Gastroesophageal sphincter (tissue), 4 donors: ENCODE measurements at places on chromosomes 7 and 10.

DNA sequence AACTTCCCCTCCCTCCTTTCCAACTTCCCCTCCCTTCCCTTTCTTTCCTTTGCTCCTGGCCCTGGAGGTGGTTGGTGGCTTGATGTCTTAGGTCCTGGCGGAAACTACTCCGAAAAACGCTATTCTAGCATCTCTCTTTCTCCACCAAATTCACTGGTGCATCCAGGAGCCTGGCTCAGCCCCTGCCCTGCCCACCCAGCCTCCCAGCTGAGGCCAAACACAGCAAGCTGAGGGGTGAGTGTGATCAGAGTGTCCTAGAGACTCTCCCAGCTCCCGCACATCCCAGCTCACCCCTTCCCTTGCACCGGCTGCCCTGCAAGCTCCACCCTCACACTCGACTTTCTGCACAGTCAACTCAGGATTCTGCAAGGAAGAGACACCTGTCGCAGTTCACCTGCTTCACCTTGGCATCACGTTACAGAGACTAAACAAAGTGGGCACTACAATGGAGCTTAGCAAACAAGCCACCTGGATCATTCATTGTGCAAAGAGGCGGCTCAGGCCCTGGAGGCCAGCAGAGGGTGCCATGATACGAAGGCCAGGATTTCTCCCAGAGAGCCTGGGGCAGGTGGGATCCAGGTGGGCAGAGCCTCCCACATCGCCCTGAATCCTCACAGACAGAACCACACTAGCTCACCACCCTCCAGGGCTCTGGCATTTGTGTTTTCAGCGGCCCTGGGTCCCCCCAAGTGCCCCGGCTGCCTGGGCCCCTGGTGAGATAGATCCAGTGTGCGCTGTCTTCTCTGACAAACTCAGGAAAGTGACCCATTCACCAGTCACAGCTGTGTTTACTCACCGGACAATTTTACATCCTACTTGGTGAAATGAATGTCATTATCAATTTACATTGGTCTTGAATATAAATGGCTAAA is 169.6 kb downstream of the TCERG1L start:
- no peak for ATAC-seq

- no peak for ATAC-seq
These were observed 1249.1 kb downstream of the TYW1 start for GRCh38 chr7:68245688-68246087.

DNA sequence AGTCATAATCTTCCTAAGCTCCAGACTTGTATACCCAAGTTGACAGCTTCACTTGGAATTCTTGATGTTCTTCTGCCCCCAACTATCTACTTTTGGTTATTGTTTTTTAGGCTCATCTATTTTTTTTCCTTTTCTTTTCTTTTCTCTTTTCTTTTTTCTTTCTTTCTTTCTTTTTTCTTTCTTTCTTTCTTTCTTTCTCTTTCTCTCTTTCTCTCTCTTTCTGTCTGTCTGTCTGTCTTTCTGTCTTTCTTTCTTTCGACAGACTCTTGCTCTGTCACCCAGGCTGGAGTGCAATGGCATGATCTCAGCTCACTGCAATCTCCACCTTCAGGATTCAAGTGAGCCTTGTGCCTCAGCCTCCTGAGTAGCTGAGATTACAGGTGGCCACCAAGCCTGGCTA is 36.5 kb downstream of the KMT2E start:
- ATAC-seq: no peak

- ATAC-seq: no peak
These were observed 79.3 kb downstream of the OAT start for GRCh38 chr10:124339119-124340032.

DNA sequence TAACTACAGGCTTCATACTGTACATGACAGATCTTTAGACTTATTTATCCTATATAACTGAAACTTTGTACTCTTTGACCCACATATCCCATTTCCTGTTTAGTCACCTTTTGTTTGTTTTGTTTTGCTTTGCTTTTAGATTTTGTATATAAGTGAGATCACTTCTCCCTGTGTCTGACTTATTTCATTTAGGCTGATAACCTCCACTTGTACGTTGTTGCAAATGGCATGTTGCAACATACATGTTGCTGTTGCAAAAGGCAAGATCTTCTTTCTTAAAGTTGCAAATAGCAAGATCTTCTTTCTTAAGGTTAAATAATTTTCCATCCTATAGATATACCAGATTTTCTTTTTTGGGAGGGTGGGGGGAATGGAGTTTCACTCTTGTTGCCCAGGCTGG is 341.5 kb downstream of the OTUD1 start:
- no peak for ATAC-seq

- ATAC-seq: no peak
These were observed 7.8 kb downstream of the DCLRE1A start for GRCh38 chr10:113846036-113846435.

DNA sequence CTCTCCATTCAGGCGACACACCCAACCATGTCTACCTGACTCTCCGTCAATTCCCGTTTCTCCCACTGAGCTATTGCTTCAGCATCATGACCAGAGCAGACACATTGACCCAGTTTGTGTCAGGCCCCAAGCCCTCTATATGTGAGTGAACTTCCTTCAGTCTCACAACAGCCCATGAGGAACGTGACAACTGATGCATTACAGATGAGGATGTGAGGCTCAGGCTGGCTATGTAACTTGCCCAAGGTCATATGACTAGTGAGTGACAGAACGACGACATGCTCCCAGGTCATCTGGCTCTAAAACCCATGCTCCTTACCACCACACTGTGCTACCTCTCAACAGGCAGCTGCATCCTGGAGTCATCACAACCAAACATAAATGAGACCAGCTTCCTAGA is 3.7 kb downstream of the TMEM140 start:
- no peak for ATAC-seq

DNA sequence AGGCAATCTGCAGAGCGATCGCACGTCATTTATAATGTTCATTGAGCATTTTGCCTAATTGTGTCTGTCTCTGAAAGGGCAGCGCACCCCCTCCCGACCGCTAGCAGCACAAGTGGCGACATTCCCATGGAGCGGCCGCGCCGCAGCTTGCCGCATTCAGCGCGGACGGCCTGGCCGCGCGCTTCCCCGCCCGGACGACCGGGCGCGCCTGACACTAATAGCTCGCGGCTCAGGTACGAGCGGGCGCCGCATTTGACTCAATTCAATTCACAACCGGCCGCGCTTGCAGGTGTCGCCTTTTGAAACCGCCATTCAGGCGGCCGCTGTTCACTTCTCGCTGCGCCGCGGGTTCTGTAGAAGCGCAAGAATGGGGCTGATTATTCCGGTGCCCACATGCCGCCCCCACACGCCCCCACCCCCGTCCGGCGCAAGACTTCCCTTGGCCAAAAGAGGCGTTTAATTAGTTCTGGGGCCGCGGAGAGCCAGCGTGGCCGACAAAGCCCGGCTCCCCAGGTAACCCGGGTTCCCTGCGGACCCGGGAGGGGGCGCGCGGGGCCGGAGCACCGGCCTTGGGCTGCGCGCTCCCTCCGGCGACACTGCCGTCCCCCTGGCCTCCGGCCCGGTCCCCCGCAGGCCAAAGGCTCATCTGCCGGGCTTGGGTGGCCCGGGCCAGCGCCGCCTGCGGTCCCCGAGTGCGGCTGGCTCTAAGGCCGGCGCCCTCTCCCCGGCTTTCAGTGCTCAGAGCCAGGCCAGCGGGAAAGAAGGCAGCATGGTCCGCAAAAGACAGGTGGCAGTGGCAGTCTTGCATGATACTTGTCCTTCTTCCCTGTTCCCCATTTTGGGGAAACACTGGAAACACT is 18.7 kb upstream of the PTF1A start:
- ATAC-seq: no peak

DNA sequence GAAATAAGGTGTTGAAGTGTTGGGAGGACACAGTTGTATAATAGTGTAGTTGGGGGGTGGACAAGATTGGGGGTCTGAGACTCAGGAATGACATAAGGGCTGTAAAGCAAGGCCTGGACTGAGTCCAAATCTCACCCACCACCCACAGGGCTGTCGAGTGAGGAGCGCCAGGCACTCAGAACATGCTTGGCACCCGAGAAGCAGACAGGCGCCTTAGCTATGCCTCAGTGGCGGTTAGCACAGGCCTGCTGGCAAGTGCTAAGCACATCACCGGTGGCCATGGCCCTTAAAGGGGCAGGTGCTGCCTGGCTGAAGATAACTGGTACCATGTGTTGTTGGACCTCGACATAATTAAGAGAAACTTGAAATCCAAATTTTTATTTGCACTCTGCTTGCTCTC is 90.7 kb downstream of the COL13A1 start:
- ATAC-seq: no peak

DNA sequence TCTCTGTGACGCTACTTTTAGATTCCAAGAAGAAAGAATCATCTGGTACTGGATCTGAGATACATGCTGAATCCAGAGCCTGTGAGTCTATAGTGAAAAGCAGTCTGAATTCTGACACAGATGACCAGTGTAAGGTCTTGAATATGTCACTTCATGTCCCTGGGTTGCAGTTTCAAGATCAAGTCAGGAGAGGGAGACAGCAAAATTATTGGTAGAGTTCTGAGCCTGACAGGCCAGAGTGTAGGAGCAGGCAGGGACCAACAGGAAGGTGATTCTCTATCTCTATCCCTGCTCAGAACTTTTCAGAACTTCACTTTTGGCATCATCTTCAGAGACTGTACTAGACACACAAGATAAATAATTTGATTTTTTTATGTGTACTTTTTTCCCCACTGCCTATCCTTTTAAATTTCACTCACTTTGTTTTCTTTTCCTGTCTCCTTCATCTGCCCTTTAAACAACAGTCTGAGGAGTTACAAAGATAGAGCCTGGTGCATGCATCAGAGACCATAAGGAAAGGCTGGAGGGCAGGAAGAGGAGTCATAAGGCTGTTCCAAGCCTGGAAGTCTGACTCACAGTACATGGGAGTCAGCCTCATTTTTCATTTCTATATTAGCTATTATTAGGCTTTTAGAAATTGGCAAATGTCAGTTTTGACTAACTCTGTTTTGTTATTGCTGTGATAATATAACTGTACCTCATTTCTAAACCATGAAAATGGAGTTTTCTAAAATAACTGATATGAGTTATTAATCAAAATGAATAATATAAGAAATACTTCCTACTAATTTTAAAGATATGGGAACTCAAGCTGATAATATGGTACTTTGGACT is 120.2 kb upstream of the TMEM229A start:
- no peak for ATAC-seq

DNA sequence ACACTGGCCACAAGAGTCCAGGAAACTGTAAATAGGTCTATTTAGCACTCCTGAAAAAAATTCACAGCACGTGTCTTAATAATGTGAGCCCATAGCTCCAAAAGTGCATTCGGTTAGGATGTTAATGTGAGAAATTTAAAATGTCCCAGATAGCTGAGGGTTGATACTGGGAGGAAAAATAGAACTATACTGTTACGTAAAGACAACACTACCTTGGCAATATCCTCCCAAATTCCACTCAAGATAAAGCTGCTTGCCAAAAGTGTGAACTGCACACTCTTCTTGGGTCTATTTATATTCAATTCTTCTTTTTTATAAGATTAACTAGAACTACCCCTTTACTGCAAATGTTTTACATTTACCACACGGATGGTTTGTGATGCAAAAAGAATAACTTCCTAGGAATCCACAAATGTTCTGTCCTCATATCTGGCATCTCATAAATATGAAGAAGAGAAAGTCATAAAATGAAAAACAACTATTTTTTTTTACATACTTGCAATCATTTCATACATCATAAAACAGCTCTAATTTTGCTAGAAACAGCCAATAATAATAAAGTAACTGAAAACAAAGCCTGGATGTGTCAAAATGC is 10.4 kb downstream of the RAB11FIP2 start:
- no peak for ATAC-seq

DNA sequence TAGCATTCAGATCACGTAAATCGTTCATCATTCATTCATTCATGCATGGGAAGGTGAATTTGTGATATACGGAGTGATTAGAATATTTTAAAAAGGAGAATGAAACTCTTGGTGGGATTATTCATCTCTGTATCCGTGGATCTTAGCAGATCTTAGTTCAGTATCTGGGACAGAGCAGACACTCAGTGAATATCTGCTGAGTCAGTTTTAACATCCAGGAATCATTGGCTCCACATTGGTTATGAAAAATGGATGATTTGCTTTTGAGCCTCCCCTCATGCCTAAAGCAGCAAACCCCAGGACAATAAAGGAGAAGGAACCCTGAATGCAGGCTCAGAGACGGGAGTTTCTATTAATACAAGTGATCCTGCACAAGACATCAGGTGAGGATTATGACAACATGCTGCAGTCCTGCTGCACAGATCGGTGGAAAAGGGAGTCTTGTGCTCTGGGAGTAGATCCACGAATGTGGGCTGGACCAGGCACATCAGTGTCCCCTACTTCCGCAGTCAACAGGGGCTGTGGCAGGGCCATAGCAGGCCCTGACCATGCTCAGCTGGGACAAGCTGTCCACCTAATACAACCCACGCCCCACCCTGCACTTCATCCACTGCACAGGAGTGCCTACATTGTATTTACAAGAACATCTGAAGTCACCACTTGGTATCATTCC is 26.9 kb upstream of the FIGNL1 start:
- no peak for ATAC-seq

GRCh38 chr7:140458916-140459315 is 20.4 kb downstream of the MKRN1 start:
- ATAC-seq: no peak

GRCh38 chr10:76034353-76035205 is 603.2 kb downstream of the LRMDA start:
- ATAC-seq: no peak
